WERI-Rb-1 (cell line): ENCODE measurements at places on chromosomes 3 and 15.

- DNase-seq: no peak
Observed at GRCh38 chr3:50168388-50168787, 13.3 kb downstream of the SEMA3F start.

- no peak for DNase-seq
Observed at GRCh38 chr3:64666171-64666588, 21.6 kb downstream of the ADAMTS9 start.

GRCh38 chr3:58433400-58434167, at the start of gene PDHB:
Gene PDHB (minus strand): TSS chr3:58433832. CDS start chr3:58433809, 23 bp downstream.
- DNase-seq: peak; percentile 92

DNA sequence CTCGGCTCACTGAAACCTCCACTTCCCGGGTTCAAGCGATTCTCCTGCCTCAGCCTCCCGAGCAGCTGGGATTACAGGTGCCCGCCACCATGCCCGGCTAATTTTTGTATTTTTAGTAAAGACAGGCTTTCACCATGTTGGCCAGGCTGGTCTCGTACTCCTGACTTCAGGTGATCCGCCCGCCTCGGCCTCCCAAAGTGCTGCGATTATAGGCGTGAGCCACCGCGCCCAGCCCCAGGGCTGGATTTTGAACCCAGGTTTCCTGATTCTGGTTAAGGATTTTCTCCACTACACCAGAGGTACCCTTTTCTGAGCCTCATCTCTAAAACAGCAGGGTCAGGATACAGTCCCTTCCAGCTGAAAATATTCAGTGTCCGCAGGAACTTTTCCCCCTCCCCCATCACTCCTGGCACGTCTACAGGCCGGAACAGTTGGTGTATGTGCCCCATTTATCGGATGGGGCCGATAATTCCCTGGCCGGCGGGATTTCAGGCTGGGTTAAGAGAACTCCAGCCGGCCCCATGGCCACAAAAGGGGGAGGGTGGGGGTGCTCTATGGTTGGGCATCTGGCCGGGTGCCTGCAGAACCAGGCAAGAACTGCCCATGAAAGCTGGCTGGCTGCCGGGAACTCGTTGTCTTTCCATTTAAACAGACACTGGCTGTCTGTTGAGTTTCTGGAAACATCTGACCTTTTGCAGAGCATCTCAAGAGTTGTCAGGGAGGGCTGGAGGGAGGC, 26.8 kb upstream of the SEMA4B start:
- peak; percentile 73 for DNase-seq

DNA sequence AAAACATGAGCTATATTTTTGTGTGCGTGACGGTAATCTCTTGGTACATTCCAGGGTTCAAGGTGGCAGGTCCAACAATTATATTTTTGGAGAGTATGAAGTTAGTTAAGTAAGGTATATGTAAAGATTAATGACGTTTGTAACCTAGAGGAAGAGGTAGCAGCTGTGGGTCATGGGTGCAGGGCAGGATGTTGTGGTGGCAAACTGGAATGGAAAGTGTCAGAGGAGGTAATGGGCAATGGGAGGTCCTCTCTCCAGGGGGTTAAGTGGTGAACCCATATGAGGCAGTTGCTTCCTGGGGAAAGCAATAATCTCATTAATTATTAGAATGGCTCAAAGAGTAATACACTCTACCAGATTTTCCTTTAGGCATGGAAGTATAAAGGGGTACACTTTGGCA, 1.0 kb upstream of the CD200R1L start:
- no peak for DNase-seq

DNA sequence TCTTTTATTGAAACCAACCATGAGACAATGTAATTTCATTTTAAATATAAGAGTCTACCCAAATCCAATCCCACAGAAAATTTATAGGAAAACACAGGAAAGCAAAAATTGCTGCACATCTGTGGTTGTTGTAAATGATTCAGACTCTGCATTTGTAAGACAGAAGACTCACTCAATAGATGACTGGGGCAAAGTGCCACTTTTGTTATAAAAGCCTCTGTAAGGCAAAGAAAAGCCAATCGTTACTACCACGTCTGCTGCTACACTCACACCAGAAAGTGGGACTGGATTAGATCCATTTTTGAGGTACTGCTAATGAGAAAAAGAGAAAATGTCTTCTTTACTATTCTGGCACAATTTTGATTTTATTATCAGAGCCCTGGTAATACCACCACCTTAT, 74.9 kb downstream of the SEMA6D start:
- no peak for DNase-seq

DNA sequence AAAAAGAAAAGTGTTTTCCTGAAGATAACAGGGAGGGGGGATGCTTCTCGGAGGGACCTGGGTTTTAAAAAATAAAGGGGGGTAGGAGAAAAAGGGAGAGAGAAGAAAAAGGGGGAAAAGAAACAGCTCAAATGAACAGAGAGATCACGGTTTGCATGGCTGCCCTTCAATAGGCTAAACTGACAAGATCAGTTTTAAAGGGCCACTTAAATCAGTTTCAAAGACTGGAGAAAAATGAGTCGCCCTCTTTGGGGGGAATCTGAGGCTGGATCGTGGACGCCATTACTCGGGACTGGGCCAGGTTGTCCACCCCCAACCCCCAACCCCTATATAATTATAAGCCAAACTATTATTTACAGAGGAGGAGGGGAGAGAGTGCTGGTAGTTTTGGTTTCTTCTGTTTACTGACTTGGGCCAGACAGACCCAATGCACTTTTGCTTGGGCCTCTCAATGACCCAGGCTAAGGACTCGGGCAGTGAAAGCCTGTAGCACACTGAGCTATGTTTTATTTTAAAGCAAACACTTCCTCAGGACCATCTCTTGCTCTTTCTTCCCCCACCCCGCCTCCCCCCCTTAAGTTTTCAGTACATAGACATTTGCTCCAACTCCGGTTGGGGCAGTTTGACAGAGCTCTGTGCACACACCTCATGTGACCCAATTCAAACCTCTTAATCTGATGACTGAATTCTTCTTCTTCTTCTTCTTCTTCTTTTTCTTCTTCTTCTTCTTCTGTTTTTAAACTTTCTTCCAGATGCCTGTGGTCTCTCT, 6.3 kb downstream of the NR2F2 start:
- DNase-seq: no peak

- no peak for DNase-seq
Observed at GRCh38 chr3:177196008-177196455, 1.2 kb downstream of the TBL1XR1 start.

- DNase-seq: no peak
Observed at GRCh38 chr3:175127075-175127662, 268.0 kb downstream of the NAALADL2 start.

GRCh38 chr3:62873761-62874710, 1.2 kb downstream of the CADPS start:
- DNase-seq: peak; percentile 88

DNA sequence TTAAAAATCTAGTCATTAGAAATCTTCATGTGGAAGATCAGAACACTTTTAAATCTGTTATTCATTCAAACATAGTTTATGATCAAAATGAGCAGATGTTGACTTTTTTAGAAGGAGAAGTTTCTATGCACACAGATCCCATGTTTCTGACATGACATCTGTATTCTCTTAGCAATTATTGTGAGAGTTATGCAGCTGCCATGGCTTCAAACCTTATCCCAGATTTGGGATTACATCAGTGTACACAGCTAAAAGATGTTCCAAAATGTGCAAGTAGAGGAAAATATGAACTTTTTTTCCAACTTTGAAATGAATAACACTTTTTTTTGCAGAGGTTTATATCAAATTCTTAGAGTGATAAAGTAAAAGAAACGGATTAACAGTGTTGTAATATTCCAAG, 1166.9 kb downstream of the ZPLD1 start:
- no peak for DNase-seq

- DNase-seq: no peak
Observed at GRCh38 chr3:138875754-138876664, 41.3 kb upstream of the PIK3CB start.

GRCh38 chr3:114418107-114418506, 124.3 kb downstream of the TIGIT start:
- no peak for DNase-seq

DNA sequence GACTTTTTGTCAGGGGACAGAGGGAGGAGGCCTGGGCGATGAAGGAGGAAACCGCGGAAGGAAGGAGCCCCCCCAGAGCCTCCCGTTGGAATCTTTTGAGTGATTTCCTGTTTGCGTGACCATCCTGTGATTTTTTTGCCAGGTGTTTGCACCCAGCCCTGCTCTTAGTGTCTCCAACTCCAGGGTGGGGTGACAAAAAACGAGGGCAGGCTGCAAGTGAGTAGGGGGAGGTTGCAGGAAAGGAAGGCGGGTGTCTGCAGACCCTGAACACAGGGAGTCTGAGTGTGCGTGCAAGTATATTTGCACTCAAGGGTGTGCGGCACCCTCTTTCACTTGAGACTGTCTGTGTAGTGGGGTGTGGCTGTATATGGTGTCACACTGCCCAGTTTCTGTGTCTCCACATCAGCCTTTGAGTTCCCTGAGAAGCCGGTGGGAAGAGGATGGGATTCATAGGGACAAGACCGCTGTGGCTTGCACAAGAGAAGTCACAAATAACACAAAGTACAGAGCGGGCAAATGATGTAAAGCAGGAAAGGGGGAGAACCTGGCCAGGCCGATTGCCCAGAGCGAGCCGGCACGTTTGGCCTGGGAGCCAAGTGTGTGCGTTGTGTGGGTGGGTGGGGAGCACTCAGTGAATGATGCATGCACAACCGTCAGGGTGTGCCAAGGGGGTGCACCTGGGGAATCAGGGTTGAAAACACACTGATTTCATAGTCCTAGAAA, 6.6 kb downstream of the ISLR2 start:
- no peak for DNase-seq

DNA sequence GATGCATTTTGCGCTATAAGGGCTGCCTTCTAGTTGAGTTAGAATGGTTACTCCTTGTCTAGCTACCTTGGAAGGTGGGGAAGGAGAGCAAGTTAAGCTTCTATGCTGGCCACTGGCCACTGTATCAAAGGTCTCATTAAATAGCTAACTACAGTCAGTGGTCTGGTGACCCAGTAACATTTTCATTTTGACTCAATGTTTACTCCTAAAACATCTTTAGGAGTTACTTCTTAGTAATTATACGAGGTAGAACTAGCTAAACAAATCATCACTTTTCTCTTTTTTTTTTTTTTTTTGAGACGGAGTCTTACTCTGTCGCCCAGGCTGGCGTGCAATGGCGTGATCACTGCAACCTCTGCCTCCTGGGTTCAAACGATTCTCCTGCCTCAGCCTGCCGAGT, 26.7 kb downstream of the ETV5 start:
- DNase-seq: no peak

GRCh38 chr15:69666441-69666882, 213.8 kb downstream of the RPLP1 start:
- DNase-seq: no peak

GRCh38 chr3:48135552-48136495, 52.4 kb downstream of the CDC25A start:
- no peak for DNase-seq

GRCh38 chr15:80121546-80121945, 31.3 kb upstream of the FAH start:
- no peak for DNase-seq

GRCh38 chr3:41075975-41076374, 123.3 kb upstream of the CTNNB1 start:
- DNase-seq: peak; percentile 62

GRCh38 chr15:22966321-22967083, 13.7 kb downstream of the CYFIP1 start:
- no peak for DNase-seq

GRCh38 chr15:64111679-64112050, 15.9 kb downstream of the SNX1 start:
- no peak for DNase-seq

DNA sequence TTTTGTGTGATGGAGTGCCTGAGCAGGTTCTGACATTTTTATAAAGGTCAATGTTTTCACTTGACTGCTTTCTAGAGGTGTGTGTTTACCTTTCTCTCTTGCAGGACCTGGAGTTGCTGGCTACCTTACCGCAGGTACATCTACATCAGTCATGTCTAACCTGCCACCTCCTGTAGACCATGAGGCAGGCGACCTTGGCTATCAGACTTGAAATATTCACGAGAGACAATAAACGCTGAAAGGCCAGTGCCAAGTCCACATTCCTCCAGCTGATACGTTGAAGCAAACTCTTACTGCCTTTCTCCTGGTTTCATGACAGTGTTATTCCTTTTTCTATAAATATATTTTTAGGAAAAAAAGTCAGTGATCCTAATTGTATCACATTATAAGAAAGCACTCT, 59.0 kb upstream of the ACKR4 start:
- no peak for DNase-seq

DNA sequence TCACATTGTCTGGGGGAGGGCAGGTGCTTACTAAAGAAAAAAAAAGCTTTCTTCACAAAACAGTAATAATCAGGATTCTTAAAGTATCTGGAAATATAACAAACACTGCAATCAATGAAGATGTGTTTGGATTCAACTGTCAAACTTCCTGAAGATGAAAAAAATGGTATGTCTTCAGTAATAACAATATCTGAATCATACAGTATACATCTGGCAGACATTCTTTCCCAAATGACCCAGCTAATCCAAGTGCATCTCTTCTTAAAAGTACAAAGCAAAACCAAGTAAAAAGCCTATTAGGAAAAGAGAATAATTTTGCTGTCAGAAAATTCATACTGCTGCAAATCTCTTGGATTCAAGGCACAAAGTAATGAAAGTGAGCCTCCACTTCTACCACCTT, 145.0 kb upstream of the MCTP2 start:
- DNase-seq: no peak

DNA sequence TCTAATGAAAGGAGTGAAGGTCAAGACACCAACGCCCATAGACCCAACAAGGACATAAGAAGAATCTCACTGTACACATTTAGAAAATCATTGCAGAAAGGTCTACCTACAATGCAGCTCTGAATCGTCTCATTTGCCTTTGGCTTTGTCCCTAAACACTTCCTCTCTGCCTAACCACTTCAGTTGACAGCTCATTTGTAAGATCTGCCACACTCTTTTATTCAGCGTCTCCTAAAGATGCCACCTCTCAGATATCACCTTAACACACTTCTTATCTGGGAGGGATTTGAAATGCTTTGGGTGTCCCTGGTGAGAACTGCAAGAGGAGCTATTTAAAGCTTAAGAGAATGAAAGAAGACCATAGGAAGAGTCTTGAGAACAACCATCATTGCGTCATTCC, 38.7 kb downstream of the RAB27A start:
- no peak for DNase-seq

- no peak for DNase-seq
Observed at GRCh38 chr3:31432897-31433678, 99.6 kb upstream of the STT3B start.

GRCh38 chr15:39153058-39153714, 427.7 kb upstream of the THBS1 start:
- no peak for DNase-seq

- no peak for DNase-seq
Observed at GRCh38 chr3:116253511-116253910, 191.8 kb downstream of the LSAMP start.

GRCh38 chr3:78258798-78259197, 1218.9 kb downstream of the ROBO2 start:
- no peak for DNase-seq

- no peak for DNase-seq
Observed at GRCh38 chr15:38134252-38134651, 118.4 kb upstream of the SPRED1 start.

- no peak for DNase-seq
Observed at GRCh38 chr3:159620281-159620680, 368.4 kb upstream of the IL12A start.

- peak; percentile 32 for DNase-seq
Observed at GRCh38 chr15:48696627-48697312, 51.3 kb upstream of the FBN1 start.
